Activated CD4-positive, alpha-beta T cell treated with anti-CD3 and anti-CD28 coated beads for 48 hours (primary cell): ENCODE measurements at places on chromosomes 3 and 15.
A peak's percentile ranks its signal among the peaks of the same experiment; 100 is the strongest.

DNA sequence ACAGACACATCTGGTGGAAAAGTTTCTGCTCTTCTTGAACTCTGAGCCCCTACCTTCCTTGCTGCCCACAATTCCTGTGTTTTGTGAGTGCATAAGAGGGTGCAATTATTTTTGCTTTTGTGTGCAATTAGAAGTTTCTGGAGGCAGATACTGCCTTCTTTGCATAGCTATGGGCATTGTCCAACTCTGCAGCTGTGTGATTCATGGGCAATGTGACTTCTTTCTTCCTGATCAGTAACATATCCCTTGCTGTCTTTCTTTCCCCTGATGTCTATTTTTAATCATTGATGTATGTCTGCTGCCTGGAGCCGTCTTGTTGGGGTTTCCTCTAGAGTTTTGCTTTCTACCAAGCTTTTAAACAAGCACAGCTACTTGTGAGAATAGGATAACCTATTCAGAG is 321.6 kb upstream of the CHRM5 start:
- no peak for DNase-seq

DNA sequence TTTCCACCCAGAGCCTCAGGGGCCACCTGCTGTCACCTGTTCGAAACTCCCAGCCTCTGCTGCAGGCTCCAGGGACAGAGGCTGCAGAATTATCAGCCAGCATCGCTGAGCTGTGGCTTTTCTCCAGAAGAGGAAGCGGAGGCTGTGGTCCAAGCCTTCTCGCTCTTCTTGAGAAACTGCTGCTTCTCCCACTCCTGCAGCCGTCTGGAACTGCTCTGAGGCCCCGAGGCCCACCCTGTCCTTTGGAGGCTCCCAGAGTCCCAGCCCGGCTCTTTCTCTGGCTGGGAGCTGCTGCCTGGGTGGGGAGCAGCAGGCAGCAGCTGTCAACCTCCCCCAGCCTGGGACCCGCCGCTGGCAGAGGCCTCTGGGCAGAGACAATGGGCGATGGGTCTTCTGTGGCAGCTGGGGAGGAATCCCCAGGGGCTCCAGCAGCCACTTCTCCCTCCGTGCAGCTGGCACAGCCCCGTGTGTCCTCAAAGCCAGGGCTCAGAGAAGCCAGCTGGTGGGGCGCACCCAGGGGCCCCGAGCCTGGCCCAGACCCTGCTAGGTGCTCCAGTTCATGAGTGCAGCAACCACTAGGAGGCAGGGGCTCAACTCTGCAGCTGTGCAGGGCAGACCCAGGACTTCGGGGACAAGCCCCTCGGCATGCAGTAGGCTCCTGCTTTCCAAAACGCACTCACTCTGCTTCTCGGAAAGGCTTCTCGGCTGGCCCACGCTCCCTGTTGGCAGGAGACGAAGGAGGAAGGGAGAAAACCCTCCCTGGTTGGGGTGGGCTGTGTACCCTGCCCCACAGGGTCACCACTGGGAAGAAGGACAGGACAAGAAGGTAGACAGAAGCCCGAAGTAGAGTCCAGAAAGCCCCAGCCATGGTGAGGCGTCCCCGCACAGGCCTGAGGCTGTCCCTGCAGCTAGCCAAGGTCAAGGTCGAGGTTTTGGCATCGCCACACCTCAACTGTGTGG is 49.9 kb upstream of the FURIN start:
- DNase-seq: peak; percentile 60

- no peak for DNase-seq
Measured at GRCh38 chr3:88912294-88912877, 195.0 kb upstream of the EPHA3 start.

DNA sequence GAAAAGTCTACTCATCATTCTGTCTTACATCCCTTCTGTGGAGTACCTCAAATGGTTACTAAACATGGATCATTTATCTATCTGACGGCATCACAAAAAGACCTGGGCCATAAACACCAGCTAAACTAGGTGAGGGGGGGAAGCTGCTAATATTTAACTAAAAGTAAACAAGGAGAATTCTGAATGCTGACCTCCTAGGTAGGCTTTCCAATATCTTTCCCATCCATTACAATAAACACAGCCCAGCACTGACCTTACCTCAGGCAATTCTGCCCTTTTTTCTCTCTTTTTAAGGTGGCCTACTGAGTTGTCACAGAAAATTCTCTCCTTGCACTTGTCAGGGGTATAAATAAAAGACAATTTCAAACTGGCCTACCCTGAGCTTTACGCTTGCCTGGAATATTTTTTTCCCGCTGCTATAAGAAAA is 33.1 kb downstream of the USF3 start:
- DNase-seq: no peak

GRCh38 chr3:175651716-175652115 is 792.6 kb downstream of the NAALADL2 start:
- DNase-seq: no peak

- no peak for DNase-seq
Measured at GRCh38 chr3:79297245-79297960, 470.4 kb downstream of the ROBO1 start.

GRCh38 chr15:26639966-26640365 is 132.9 kb downstream of the GABRB3 start:
- no peak for DNase-seq
